CD8-positive, alpha-beta memory T cell (primary cell): ENCODE measurements at places on chromosomes 11 and 22.

DNA sequence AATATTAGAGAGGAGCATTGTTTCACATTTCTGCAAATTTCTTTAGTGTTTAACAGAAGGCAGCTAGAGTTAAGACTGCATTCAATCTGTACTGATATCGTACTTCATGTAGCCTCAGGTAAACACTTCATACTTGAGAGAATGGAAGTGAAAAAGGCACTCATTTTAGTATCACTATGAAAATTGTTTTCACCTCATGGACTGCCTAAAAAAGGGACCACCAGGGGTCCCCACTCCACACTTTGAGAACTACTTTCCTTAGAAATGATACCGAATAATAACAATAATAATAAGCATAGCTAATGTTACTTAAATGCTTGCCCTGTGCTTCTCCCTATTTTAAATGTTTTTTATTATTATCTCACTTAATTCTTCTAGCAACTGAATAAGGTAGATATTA, 95.1 kb downstream of the BLID start:
- DNase-seq, result no peak

DNA sequence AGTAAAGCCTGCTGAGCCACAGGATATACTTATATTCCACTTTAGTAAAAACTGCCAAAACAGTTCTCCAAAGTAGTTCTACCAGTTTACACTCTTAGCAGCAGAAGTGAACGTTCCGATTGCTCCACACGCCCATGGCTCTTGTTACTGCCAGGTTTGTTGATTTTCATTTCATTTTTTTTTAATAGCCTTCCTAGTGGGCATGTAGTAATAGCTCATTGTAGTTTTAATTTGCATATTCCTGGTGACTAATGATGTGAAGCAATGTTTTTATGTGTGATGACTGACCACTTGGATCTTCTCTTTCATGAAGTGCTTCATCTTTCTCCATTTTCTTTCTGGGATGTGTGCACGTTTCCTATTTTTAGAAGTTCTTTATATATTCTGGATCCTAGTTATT, 4.8 kb upstream of the C11orf97 start:
- no peak for DNase-seq

DNA sequence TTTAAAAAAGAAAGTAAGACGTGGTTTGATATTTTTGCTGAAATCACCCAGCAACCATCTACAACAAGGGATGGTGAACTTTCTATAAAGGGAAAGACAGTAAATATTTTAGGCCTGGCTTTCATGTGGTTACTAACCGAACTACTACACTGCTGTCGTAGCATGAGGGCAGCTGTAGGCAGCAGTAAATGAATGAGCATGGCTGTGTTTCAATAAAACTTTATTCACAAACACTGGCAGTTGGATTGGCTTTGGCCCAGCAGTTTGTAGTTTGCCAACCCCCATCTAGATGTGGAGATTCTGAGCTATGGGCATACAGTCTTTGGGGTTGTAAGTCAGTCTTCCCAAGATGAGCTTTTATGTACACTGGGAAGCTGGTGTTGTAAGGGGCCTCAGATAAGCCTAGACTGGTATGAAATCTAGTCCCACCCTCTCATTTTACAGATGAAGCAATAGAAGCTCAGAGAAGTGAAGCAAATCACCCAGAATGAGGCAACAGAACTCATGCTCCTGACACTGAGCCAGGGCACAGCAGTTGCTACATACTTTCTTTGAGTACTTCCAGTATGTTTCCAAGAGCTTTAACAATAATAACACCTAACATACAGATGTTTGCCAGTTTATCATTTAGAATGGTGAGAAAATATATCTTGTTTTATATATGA, 204.4 kb downstream of the ADAMTS15 start:
- DNase-seq, result no peak

DNA sequence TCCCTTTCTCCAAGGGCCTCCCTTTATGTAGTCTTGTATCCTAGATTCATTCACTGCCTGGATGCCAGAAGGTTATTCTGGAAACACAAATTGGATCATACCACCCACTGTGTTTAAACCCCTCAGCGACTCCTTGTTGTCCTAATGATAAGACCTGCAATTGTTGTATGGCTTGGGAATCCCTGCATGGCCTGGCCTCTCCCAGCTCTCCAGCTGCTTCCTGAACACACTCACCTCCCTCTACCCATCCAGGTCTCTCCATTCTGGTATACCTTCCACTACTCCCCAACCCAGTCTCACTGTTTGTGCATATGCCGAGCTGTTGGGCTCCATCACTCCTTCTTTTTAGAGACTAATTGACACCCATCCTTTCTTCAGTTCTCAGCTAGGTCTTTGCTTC, 124.3 kb upstream of the ALX4 start:
- no peak for DNase-seq

- peak; percentile 14 for DNase-seq
Measured at GRCh38 chr11:69080257-69080995, 31.7 kb downstream of the TPCN2 start.

DNA sequence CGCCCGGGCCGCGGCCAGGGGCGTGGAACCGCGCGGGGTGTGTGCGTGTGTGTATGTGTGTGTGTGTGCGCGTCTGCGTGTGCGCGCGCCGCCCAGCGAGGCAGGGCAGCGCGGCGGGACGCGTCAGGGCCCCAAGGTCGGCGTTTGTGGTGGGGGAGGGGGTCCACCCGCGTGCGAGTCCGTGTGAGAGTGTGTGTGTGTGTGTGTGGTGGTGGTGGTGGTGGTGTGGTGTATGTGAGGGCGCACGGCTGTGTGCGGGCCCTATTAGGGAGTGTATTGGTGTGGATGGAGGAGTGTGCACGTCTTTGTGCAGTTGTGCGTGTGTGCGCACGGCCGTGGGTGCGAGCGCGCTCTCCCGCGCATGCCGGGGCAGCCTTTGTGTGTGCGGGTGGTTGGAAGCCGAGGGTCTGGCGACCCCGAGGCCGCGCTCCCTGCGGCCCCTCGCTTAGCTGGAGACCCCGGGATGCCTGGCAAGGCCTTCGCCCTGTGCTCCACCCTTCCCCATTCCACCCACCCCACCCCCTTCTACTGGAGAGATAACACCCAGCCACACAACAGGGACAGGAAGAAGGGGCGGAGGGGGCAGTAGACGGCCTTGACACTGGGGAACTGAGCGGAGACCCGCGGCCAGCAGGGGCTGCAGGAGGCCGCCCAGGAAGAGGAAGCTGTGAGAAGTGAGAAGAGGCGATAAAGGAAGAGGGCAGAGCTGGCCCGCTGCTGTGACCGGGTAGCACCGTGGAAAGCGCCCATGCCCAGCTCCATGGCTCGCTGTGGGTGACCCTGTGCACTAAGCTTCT, 528 bp upstream of the ARRB1 start:
- DNase-seq, result peak; percentile 68

- DNase-seq, result no peak
Measured at GRCh38 chr22:29065468-29066190, 4.0 kb upstream of the C22orf31 start.

GRCh38 chr22:19806213-19807160, 45.9 kb downstream of the TBX1 start:
- DNase-seq, result no peak

- DNase-seq, result no peak
Measured at GRCh38 chr11:103659206-103659618, 377.2 kb upstream of the DDI1 start.

- no peak for DNase-seq
Measured at GRCh38 chr22:25053153-25053805, 100.8 kb downstream of the KIAA1671 start.

DNA sequence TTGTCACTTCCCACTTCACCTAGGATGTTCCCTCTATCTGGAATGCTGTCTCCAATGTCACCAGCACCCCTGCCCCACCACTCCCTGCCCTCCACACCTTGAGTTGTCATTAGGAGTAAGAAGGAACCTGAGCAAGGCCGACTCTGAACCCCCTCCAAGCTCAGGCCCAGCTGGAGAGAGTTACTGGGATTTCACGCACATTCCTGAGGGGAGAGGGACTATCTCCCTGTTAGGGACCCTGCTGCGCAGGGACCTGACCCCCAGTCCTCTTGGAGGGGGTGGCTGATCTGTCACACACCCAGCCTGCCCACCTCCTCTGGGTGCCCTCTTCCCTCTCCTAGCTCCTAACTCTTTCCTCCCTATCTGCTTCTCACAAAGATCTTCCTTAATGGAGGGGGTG, 81.7 kb downstream of the NECTIN1 start:
- DNase-seq, result no peak

DNA sequence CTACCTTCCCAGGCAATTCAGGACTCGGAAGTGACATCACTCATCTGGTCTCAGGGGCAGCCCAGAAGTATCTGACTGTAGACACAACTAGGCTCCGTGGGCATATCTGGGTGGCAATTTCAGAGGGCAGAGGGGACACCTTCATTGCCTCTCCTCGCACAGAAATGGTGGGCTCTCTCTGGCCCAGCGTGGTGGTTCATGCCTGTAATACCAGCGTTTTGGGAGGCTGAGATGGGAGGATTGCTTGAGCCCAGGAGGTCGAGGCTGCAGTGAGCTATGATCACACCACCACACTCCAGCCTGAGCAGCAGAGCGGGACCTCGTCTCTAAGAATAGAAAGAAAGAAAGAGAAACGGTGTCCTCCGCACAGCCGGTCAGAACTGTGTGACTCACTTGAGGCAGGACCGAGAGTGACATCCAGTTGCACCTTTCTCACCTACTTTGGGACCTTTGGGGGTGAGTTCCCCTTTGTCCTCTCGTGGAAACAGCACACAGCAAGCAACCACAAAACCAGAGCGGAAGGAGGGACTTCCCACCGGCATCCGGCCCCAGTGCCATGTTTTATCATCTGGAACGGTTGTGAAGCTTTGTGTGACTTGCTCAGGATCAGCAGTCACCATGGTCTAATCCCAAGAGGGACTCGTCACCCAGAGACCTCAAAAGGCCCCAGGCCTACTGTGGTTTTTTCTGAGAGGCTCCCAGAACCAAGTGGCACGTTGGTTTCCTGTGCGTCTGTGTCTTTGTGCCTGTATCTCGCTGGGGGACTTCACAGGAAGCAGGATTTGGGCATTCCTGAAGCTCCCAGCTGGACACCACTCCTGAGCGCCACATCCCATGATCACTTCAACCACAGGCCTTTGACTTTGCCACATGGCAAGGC, 38.4 kb upstream of the EMID1 start:
- DNase-seq, result no peak

DNA sequence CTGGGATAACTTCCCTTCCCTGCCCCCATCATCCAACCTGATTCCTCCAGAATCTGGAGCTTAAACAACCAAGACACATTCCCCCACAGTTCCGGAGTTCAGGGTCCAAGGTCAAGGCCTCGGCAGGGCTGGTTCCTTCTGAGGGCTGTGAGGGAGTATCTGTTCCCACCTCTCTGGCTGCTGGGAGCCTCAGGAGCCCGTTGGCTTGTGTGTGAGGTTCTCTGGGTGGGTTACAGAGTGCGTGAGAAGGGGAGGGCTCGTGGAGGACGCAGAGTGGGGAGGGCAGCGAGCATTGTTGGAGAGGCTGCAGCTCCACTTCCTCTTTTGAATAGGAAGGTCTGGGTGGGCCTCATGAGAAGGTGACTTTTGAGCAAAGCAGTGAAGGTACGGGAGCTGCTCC, 8.5 kb downstream of the SERHL2 start:
- DNase-seq, result no peak

- no peak for DNase-seq
Measured at GRCh38 chr11:121344824-121345223, 52.3 kb downstream of the SC5D start.

- no peak for DNase-seq
Measured at GRCh38 chr11:86728562-86728961, 56.1 kb upstream of the ME3 start.

GRCh38 chr11:21928847-21929246, 264.0 kb upstream of the ANO5 start:
- DNase-seq, result no peak

GRCh38 chr11:12149672-12150225, 39.4 kb downstream of the MICAL2 start:
- no peak for DNase-seq

GRCh38 chr11:70067036-70067435, 11.1 kb upstream of the ANO1 start:
- DNase-seq, result no peak

- no peak for DNase-seq
Measured at GRCh38 chr11:59426361-59427067, at the start of gene OR5A2. TSS of gene OR5A2 (minus strand) at chr11:59426413. CDS start at chr11:59422953, 3,460 bp downstream.

- no peak for DNase-seq
Measured at GRCh38 chr11:121895919-121896318, 220.1 kb downstream of the BLID start.

- DNase-seq, result no peak
Measured at GRCh38 chr11:102489186-102490145, 36.9 kb upstream of the TMEM123 start.

DNA sequence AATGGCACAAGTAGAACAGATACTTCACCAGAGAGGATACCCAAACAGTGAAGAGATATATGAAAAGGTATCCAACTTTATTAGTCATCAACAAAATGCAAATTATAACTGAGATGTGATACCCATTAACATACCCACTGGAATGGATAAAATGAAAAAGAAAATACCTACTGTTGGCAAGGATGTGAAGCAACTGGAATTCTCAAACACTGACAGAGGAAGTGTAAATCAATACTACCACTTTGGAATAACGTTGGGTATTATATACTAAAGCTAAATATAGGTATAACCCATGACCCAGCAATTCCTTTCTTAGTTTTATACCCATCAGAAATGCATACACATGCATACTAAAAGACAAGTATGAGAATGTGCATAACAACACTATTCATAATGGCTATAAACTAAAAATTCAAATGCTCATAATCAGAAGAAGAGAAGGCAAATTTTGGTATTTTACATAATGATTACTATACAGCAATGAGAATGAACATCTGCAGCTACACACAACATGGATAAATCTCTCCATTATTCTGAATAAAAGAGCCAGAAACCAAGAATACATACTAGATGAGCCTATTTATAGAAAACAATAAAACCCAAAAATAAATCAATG, 80.6 kb downstream of the RPL27A start:
- DNase-seq, result no peak

- no peak for DNase-seq
Measured at GRCh38 chr22:36253523-36254490, 874 bp downstream of the APOL1 start.

- no peak for DNase-seq
Measured at GRCh38 chr11:64655941-64656601, 65.1 kb downstream of the SLC22A12 start.

DNA sequence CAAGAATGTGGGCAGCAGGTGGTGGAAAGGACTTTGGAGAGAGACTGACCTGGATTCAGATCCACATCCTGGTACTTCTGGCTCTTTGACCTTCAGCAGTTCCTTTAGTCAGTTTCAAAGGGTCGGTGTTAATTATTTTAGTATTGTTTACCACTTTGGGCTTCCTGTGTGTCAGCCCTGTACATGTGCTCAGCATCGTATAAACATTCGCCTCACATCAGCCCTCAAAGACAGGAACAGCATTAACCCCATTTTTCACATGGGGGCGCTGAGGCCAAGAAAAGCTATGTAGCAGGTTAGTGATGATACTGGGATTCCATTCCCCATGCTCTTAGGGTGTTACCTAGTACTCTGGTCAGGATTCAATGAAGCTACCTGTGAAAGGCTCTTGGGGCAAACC, 72.1 kb upstream of the YWHAH start:
- DNase-seq, result no peak

- DNase-seq, result no peak
Measured at GRCh38 chr22:37760152-37760551, 47.6 kb upstream of the GCAT start.

GRCh38 chr22:48811885-48812284, 1015.8 kb downstream of the BRD1 start:
- DNase-seq, result no peak
